Right renal pelvis (tissue), 4 donors: ENCODE measurements at places on chromosomes 6 and 20. TPM values are rescaled to one million over a fixed set of nuclear protein-coding genes. Genes with fewer than 3 reads are reported as not detected.

Gene CAGE1
- polyA plus RNA-seq: 0.17 TPM

Gene GSTA2
- 0.61 TPM for polyA plus RNA-seq

Gene ADGRF1
- 44.4 TPM for polyA plus RNA-seq

Gene ESR1
- 0.68 TPM for polyA plus RNA-seq

Gene ANKRD66
- polyA plus RNA-seq: not detected

- DNase-seq: no peak
Measured at GRCh38 chr6:133894369-133894768, 5.5 kb downstream of the TCF21 start.

DNA sequence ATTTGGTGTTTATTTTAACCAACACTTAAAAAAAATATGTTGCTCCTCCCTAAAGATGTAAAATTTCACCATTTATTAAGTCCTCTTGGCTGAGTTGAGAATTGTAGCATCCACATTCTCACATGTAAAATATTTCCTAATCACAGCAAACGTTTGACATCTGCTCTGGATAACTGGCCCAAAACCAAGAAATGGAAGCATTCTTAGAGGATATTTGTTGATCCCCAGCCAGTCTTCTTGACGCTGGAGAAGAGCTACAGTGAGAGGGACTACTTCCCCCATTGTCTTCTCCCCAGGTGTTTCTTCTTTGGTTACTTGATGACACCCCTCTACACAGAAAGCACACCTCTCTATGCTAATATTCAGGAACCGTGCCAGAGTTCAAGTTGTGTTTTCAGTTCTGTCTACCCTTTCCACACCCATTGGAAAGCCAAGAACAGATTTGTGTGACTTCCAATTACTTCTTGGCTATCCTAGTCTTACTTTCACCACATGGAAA is 454.5 kb upstream of the JAG1 start:
- DNase-seq: no peak

DNA sequence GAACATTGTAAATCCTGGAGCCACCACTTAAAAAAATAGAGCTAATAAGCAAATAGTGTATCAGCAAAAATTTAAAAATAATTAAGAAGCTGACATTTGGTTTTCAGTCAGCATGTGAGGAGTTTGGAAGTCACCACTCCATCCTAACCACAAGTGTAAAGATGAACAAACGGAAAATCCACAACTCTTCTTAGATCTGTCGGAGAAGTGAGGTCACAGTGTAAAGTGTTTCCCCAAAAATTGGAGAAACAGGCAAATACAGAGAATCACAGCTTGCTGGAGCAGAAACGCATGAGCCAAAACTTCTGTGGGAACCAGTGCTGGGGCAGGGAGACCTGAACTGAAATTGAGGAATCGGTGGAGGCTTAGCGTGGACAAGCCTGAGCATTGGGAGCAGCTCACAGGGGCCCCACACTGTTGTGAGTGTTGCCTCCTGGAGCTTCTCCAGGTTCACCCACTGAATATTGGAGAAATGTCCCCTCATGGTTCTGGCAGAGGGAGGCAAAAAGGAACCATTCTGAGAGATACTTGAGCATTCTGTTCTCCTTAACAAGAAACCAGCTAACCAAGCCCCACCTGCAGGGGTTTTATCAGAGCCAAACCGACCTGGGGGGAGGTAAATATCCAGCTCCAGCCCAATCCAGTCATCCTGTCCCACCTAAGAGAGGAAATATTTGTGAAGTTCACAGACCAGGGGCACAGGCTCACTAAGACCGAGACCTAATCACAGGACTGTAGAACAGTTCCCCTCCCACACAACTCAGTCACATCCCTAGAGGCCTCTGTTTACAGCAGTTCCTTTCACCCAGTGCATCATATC is 192.0 kb downstream of the ERMARD start:
- DNase-seq: no peak

DNA sequence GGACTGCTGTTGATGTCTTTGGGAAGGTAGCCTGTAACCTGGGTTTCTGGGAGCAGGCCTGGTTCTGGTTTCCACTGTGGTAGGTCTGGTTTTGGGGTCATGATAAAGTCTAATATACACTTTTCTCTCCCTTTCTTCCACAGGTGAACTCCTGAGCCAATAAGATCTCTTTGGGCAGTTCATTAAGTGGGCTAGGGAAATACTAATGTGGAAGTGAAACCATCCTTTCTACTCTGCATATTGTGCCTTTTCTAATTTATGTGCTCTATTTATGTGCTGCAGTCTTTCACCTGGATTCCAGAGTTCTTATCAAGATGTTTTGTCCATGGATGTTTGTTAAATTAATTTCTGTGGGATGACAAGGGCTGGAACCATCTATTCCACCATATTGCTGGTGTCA is 165.7 kb upstream of the PTPRK start:
- DNase-seq: no peak

DNA sequence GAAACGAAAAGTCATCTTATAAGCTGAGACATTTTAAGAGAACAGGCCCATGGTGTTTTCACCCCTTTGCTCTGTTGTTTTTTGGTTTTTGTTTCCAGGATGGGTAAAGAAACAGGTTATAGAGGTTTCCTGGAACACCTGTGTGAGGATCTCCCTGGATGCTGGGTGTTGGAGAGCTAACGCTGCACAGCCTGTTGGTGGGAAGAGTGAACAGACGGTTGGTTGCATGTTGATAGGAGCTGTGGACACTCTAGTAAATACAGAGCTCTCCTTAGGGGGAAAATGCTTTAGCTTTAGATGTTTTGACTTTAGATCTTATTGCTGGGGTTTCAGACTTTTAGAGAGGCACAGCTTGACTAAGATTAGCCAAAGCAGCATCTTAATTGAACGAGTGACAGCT is 235.2 kb downstream of the SOX4 start:
- DNase-seq: no peak
